ENCODE measurements at places on chromosomes 6 and 20.

DNA sequence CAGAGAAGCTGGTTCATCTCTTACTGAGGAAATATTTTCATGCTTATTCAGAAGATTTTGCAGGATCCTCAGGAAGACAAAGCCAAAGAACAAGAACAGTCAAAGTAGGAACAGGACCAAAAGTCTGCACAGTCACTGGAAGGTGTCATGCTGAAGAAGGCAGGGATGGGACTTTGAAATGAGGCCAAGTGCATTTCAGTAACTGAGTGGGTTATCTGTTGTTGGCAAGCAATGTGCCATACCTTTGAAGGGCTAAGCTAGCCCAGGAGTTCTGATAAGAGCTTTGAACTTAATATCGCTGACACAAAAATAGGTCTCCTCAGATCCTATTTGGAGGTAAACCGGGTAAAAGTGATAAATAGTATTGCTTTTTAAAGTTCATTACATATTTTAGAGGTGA, 31.5 kb downstream of the SLC16A10 start:
- no peak for DNase-seq

GRCh38 chr6:7954477-7955200, 44.1 kb upstream of the TXNDC5 start:
- no peak for DNase-seq

- DNase-seq: no peak
Measured at GRCh38 chr20:1144401-1145172, 26.2 kb downstream of the PSMF1 start.

- no peak for DNase-seq
Measured at GRCh38 chr6:49739423-49739822, 4.8 kb downstream of the CRISP3 start.

DNA sequence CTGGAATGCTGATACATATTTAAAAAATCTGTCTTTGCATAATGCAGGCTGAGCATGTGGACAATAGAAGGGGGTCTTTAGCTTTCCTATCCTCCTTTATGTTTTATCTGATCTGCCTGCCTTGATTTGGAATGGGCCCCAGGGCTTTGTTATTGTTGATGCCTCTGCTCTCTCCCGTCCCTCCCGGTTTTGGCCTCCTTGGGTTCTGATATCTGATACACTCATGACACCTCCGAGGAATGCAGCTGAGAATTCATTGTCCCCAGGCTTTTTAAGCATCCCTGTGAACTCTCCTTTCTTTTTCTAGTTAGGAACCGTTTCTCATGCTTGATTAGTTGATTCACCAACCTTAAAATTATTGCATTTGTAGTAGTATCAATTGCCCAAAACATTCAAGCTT, 185.5 kb upstream of the RALGAPA2 start:
- DNase-seq: no peak

DNA sequence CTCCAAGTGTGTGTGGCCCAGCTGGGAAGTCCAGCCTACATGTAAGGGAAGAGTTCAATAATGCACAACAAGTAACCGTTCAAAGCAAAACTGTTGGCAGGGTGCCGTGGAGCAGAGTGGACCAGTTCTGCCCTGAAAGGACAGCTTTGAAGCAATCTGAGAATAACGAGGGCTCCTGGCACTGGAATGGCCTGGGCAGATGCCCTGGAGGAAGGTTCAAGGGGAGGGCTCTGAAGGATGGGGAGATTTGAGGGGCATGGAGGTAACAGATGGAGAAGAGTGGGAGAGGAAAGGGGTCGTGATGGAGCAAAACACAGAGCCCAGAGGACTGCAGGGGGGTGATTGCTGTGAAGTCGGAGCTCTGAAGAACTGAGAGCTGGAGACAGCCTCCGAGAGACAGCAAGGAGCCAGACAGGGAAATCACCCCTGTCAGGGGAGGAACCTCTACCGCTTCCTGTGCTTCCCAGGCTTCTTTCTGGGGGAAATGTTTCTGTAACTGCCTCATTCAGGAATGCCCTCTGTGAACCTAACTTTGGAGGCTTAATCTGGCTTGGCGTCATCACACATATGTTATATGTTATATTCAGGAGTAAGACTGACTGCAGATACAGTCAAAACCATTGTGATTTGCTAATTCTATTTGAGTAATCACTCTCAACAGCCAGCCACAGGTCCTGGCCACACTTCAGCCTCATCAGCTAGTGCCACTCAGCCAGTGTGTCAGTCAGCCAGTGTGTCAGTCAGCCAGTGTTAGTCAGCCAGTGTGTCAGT, 41.2 kb downstream of the ZC3H12D start:
- no peak for DNase-seq

DNA sequence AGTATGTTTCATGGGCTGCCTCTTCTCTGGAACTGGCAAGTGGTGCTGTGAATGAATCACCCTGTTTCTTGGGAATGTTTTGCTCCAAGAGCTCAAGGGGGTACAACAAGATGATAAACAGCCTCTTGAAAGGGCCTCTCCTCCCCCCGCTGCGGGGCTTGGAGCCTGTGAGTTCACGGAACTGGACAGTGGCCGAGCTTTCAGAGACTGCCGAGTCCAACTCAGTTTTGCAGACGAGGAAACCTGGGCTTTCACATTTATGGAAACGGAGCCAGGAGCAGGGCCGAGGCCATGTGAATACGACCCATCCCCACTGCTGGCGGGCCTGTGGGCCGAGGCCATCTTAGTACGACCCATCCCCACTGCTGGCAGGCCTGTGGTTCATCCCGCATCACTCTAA, 18.2 kb upstream of the SRC start:
- DNase-seq: no peak

GRCh38 chr6:203661-204060, 88.6 kb upstream of the DUSP22 start:
- no peak for DNase-seq

DNA sequence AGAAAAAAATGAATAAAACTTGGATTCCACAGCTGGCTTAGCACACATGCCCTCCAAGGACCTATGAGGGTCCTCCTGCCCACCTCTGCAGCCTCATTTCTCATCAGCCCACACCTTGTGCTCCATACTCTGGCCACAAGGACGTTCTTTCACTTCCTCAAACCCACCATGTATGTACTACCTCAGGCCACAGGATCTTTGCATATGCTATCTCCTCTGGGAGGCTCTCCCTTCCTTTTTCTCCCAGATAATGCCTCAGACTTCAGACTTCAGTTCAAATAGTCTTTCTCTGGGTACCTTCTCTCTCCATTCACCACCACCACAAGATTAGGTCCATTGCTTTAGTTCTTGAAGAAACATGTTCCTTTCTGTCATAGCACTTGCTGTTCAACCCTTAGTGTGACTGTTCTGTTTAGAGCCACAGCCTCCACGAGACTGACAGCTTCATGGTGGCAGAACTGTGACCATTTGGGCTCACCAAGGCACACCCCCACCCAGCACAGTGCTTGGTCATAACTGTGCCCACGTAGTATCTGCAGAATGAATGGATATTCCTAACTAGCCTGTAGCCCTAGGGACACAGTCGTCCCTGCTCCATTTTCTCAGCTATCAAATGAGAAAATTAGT, 146.7 kb upstream of the LRFN2 start:
- no peak for DNase-seq

- no peak for DNase-seq
Measured at GRCh38 chr6:155026022-155026705, 31.0 kb downstream of the TIAM2 start.

DNA sequence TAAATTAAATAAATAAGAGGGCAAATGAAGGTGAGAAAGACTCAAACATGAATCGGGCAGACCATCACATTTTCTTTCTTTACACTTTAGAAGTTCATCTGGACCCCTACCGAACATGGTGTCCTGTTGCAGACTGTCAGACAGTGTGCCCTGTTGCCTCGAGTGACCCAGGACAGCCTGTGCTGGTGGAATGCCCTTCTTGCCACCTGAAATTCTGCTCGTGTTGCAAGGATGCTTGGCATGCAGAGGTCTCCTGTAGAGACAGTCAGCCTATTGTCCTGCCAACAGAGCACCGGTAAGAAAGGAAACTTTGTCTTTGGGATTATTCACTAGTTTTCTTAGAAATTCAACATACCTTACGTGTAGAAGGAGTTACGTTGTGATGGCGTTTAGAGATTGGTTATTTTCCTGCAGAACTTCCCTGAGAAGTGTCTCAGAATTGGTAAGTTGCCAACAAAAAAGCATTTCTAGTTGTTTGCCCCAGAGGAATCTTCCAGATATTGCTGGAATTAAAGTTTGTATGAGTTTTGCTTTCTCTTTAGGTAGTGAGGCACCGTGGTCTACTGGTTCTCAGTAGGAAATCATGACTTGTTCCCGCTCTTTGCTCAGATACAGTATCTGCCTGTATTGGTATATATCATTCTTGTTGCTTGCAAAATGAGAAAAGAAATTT, 70.1 kb downstream of the RNF144B start:
- DNase-seq: no peak

- DNase-seq: no peak
Measured at GRCh38 chr6:157898640-157899039, 75.6 kb downstream of the SNX9 start.

- DNase-seq: no peak
Measured at GRCh38 chr6:17125407-17125806, 23.6 kb downstream of the STMND1 start.

GRCh38 chr6:83518816-83519480, 6.6 kb downstream of the PRSS35 start:
- no peak for DNase-seq

GRCh38 chr20:12835999-12836398, 172.8 kb upstream of the SPTLC3 start:
- no peak for DNase-seq

DNA sequence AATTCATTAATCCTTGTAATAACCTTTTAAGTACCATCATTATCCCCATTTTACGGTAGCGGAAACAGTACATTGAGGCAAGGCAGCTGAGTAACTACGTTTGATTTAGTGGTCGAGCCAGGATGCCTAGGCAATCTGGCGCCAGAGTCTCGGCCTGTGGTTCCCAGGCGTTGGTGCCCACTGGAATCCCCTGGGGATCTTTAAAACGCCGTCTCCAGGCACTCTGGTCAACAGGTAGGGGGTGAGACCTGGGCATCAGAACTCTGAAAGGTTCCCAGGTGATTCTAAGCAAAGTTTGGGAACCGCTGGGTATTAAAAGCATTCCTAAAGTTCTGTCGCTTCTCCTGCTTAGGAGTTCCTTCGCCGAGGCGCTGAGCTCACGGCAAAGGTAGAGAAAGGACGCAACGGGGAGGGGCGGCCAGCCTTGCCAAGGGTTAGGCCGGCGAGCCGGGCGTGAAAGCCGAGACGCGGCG, 939 bp downstream of the DTNBP1 start:
- DNase-seq: no peak

GRCh38 chr20:24780674-24781417, 168.2 kb upstream of the CST7 start:
- no peak for DNase-seq

DNA sequence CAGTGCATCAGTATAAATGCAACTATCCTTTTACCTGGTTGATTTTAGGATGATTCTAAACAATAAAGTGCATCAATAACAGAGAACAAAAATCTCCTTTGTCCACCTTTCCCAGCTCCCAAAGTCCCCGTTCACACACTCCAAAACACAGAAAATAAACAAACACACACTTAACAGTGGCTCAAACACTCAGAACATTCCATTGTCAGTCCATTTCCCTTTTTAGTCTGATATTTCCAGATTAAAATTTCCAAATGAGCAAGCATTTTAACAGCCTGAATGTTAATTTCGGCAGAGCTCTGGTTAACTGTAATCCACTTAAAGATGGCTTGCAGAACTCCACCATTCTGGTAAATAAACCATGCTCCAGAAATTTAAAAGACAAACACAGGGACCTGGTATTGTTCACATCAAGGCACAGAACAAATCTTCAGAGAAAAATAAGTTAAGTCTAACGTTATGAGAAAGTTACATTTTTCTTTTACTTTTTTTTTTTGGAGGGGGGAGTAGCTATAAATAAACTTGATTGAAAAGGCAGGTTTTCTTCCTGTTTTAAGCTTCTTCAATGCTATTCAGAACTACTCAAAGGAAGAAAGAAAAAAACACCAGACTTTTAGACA, 100.8 kb downstream of the DST start:
- DNase-seq: no peak

DNA sequence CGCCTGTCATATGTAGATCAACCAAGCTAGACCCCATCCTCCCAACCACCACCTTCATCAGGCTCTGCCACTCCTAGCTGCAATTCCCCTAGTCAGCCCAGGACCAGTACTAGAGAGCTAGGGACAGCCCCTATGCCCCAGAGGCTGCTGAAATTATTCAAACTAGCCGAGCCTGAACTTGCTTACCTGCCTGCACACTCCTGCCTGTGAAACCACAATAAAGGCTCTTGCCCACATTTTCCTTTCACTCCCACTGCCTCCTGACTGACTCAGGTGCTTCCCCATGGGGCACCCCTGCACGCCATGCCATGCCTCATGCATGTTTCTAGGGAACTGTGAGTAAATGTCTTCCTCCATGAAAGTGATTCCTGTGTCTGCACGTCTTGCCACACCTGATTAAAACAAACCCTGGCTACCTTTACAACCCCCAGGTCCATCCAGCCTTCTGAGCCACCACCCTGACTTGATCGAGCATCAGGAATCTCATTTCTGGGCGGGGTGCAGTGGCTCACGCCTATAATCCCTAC, 66.5 kb upstream of the IER3 start:
- DNase-seq: peak; percentile 87

DNA sequence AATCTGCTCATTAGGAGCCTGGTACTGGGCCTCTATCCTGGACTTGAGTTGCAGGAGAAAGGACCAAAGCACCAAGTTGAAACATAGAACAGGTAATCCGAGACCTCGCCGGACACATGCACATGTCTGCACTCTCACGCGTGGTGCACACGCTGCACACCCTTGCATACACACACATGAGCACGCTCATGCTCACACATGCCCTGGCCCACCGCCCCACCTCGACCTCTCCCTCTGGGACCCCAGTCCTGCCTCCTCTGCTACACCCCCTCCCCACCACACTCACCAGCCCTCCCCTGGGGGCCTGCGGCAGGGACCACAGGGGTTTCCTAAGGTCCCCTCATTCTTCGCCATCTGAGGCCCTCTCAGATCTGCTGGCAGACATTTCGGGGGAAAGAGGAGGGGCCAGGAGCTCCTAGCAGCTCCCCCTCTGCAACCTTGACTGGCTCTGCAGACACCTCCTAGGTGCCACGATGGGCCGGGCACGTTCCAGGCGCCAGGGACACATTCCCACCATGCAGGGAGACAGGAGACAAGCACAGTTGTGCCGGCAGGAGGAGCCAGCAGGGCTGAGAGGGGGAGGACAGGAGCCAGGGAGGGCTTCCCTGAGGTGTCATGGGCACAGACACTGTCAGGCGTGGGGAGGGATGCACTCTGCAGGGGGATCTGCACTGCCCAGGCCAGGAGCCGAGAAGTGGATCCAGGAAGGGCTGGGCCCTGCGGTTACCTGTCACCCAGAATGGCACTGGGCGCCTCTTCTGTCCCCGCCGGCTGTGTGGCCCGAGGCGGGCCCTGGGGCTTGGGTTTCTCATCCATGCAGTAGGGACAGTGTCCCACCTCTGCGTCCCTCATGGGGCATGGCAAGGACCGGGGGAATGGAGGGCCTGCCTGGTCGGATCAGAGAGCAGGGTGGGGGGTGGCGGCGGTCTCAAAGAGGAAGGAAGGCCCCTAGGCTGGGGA, 25.6 kb upstream of the LSM14B start:
- no peak for DNase-seq

All from activated CD8-positive, alpha-beta memory T cell treated with anti-CD3 and anti-CD28 coated beads for 24 hours (primary cell).